ENCODE measurements at places on chromosomes 4 and X.

- DNase-seq, result no peak
Observed at GRCh38 chrX:9310616-9311015, 154.2 kb upstream of the TBL1X start.

DNA sequence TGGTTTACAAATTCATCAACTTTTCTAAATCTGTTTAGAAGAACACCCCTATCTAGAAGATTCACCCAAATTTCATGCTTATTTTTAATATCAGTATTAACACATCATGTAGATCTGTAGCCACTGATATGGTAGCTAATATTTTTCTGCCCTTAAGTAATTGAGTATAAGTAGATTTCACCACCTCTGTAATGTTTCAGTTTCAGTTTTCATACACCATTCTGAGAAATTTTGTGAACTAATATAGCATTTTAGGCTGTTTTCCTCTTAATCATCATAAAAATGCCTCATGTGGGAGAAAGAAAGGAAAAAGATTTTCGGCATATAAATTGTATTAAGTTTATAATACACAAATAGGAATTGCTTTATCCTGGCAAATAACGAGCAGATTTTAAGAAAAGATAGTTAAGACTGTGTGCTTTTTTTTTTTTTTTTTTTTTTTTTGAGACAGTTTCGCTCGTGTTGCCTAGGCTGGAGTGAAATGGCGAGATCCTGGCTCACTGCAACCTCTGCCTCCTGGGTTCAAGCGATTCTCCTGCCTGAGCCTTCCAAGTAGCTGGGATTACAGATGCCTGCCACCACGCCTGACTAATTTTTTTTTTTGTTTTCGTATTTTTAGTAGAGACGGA, 21.4 kb upstream of the RBPJ start:
- DNase-seq, result no peak

- no peak for DNase-seq
Observed at GRCh38 chr4:54585321-54586000, 72.3 kb upstream of the KIT start.

DNA sequence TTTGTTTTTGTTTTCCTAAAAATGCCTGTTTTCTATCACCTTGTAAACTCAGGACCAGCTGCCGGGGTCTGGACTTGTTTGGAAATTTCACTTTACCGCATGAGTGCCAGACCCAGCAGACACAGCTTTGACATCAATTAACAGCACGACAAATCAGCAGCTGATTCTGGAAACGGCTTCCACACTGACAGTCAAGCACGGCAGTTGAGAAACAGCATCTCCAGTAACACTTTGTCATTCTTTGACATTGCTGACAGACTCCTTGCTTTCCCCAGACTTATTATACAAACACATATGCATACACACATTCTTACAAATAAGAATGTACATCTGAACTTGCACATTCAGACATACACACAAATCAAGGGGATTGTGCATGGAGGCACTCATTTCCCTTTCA, 1017.6 kb upstream of the HS3ST1 start:
- DNase-seq, result no peak

- DNase-seq, result no peak
Observed at GRCh38 chr4:171022824-171023230, 790.4 kb upstream of the GALNTL6 start.

- no peak for DNase-seq
Observed at GRCh38 chr4:39682138-39682537, 15.8 kb upstream of the UBE2K start.

GRCh38 chr4:173520921-173521466, 9.0 kb downstream of the HAND2 start:
- no peak for DNase-seq

GRCh38 chr4:41620594-41621256, 82.8 kb downstream of the LIMCH1 start:
- no peak for DNase-seq

DNA sequence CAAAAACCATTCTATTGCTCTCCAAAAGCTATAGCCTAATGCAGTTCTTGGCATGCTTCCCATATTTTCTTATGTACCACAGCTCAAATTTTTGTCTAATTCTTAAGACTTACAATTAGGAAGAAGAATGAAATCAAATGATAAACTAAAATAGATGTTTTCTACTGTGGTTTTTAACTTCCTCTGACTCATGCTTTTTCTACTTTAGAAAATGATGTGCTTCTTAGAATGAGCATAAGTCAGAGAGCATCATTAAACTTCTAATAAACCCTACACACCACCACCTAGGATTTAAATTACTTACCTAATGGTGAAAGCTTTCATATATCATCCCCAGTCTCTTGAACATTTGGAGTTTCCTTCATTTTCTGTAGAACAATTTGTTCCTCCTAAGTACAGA, 217.0 kb upstream of the NDST3 start:
- DNase-seq, result no peak

- no peak for DNase-seq
Observed at GRCh38 chr4:91099666-91100065, 972.5 kb downstream of the CCSER1 start.

DNA sequence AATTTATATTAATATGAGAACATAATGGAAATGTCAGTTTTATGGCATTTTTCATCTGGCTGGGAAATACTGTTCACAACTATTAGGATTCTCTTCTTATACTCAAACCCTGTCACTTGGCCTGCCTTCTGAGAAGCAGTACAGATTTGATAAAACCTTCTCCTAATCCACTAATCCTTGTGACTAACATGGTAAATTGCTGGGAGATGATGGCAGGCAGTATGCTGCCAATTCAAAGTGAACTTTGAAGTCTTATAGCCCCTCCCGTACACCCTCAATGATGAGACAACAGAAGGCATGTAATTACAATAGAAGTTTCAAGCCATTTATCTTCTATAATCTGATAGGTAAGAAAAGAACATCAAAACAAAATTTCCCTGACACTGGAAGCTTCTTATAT, 36.9 kb downstream of the PAQR3 start:
- DNase-seq, result no peak

DNA sequence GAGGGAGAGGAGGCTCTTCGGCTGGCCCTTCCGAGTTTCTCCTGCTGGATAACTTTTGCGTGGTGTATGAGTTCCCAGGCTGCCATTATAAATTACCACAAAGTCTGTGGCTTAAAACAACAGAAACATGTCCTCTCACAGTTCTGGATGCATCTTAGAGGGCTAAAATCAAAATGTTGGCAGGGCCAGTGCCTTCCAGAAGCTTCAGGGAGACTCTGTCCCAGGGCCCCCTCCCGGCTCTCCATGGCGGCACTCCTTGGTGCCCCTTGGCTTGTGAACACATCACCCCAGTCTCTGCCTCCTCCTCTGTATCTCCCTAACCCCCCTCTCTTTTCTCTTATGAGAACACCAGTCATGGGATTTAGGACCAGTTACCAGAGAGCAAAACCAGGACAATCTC, 23.3 kb upstream of the PPP2R2C start:
- DNase-seq, result no peak

DNA sequence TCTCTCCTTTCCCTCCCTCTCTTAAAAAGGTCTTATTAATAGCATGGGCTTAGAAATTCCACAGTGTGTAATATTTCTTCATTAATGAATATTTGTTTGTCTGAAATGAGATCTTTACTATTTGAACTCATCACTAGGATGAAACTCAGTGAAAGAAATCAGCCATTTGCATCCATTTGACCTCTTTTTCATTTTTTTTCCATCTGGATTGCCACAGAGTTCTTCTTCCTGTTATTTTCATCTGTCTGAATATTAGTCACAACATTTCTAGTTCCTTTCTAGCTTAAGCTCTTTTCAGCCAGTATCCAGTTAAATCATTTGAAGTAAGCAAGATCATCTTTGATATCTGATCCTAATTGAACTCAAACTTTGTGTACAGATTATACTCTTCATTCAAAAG, 69.2 kb upstream of the PLS3 start:
- no peak for DNase-seq

- DNase-seq, result no peak
Observed at GRCh38 chr4:85028910-85029309, 62.4 kb upstream of the WDFY3 start.

DNA sequence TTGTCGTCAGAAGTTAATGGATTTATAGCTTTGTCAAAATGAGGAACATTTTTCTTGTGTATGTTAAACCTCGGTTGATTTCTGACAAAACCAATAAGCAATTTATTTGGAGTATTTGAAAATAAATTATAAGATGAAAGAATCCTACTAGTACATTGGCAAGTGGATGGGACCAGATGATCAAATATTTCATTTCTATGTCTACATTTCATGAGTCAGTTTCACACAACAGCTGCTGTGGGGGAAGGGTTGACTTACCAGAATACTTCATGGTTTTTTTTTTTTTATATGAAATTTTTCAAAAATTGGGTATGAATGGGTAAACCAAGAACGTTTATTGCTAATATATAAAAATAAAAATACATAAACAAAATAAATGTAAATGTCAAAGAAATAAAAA, 39.4 kb downstream of the RAPGEF2 start:
- no peak for DNase-seq

- DNase-seq, result no peak
Observed at GRCh38 chr4:137029026-137029425, 503.3 kb downstream of the PCDH18 start.

DNA sequence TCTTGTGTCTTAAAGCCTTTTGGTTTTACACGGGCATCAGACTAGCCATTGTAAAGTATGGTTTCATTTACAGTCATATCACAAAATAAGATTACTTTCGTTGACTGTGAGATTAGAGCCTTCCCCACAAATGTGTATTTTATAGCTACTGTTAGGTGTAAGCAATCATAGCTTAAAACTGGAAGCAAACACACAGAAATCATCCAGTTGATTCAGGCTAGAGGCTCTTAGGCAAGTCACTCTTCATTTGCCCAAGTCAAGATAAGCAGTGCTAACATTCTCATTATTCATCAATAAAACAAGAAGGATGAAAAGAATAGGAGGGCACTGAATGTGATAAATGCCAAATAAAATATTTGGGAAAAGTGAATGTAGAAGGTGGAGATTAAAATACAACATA, 448.7 kb upstream of the FAM241A start:
- no peak for DNase-seq

- no peak for DNase-seq
Observed at GRCh38 chr4:109462802-109463201, 29.2 kb downstream of the SEC24B start.

DNA sequence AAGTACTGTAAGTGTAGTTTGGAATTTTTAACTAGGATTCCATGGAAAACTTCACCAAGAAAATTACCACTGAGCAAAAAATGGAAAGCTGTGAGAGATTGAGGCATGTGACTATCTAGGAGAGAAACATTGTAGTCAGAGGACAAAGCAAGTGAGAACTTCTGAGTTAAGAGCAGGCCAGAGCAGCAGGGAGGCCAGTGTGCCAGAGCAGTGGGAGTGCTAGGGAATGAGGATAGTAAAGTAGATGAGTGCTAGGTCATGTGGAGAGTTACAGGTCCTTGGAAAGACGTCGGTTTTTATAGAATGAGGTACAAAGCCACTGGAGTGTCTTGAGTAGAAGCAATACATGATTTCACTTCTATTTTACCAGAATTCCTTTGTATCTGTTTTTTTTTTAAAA, 52.7 kb upstream of the FAT4 start:
- no peak for DNase-seq

- DNase-seq, result no peak
Observed at GRCh38 chr4:84419201-84419600, 79.9 kb downstream of the NKX6-1 start.

- no peak for DNase-seq
Observed at GRCh38 chrX:72051589-72051988, 80.1 kb downstream of the RTL5 start.

GRCh38 chr4:7903791-7904516, 35.7 kb downstream of the AFAP1 start:
- DNase-seq, result no peak

DNA sequence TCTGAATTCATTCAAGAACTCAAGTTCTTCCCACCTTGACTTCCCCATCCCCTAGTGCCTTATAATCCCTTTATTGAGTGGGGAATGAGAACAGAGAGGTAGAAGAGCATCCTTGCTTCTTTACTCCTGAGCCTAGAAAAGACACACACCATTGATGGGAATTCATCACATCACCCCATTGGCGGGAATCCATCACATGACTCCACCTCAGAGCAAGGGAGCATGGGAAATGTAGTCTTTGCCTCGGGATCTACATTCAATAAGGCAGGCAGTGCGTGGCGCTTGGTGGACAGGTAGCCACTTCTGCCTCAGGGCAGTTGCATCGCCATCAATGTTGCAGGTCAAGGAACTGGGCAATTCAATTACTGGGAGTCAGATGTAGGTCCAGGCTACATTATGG, 50.7 kb downstream of the MXRA5 start:
- no peak for DNase-seq

DNA sequence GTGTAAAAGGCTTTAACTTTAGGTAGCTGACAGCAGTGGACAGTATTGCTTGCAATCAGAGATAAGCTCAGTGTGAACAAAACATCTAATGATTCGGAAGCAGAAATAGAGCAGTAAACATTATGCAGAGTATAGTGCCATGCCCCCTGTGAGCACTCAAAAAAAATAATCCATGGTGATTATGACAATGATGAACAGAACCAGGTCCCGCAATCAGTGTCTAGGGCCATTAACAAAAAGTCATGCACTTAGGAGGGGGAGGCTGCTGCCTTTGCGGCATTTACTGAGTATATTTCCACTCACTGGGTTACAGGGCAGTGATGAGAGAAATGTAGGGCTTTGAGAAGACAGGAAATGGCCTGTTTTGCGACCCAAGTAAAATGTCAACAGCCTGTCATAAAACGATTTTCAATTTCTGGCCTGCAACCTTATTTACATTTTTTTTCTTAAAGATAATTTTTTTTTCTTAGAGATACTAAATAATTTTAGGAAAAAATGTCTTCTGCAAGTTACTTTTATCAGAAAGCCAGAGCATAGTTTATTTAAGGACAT, 27.3 kb upstream of the NEIL3 start:
- no peak for DNase-seq

DNA sequence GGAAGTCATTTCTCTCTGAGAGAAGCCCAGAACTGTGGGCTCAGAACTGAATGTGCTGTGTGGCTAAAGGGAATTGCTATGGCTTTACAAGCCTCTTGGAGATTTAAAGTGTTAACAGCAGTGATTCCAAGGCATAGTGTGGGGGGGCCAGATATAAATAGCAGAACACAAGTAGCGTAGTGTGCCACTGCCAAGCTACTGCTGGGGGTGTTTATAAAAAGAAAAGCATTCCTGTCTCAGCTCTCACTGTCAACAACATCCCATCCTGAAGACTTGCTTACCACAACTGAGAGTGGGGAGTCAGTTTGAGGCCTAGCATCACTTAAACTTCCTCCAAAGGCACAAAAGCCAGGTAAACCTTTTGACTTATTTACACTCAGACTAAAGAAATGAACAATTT, at the start of gene ART3:
Gene ART3, plus strand, starts transcription at position 242 of the 400 bp plus-strand sequence. CDS start 1,181 bp downstream, outside the sequence.
- DNase-seq, result no peak

DNA sequence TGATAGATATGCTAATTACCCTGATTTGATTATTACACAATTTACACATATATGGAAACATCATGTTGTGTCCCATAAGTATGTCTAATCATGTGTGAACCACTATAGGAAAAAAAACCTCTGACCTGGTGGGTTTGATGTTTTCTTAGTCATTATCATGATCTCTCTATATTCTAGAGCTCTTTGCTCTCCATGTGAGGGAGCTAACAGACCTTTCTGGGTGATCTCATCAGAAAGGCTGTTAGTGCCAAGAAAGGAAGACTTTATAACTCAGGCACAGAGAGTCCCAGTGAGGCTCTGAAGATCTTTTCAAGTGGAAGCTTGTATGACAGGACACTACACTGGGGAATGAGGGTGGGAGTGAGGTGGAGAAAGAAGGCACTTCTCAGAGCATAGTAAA, 527.7 kb upstream of the MAGEB2 start:
- DNase-seq, result no peak

GRCh38 chr4:155434904-155435303, 58.1 kb upstream of the MAP9 start:
- DNase-seq, result no peak

Measured in spleen (tissue), 13 donors.